Left hindlimb (tissue), 1 donor: ENCODE measurements at places on chromosomes 11 and 22.

DNA sequence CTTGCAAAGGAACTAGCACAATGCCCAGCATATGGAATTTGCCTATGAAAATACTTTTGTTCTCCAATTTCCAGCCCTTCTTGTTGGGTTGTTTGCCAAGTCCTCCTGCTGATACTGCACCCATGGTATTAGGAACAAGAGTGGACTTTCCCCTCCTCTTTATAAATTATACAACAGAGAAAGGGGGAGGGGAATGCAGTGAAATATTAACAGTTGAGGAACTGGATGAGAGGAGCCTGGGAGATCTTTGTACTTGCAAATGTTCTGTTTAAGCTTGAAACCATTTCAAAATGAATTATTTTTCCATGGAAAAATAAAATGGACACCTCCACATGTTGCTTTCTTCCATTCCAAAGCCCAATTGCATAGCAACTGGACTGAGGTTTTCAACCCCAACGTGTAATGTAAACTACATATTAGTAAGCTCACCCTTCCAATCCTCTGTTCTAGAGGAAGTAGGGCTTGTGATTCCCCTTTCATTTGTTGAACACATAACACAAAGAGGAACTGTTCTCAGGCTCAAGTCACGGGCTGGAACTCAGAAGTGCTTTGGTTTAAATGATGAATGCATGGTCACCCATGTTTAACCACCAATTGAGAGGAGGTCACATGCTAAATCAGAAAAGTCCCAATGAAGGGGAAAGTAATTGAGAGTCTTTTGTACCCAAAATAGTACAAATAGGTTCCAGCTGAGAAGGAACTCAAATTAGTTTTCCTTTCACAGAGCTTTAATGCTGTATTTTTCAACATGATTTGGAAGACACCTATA is 66.2 kb upstream of the ZC3H12C start:
- DNase-seq = no peak

DNA sequence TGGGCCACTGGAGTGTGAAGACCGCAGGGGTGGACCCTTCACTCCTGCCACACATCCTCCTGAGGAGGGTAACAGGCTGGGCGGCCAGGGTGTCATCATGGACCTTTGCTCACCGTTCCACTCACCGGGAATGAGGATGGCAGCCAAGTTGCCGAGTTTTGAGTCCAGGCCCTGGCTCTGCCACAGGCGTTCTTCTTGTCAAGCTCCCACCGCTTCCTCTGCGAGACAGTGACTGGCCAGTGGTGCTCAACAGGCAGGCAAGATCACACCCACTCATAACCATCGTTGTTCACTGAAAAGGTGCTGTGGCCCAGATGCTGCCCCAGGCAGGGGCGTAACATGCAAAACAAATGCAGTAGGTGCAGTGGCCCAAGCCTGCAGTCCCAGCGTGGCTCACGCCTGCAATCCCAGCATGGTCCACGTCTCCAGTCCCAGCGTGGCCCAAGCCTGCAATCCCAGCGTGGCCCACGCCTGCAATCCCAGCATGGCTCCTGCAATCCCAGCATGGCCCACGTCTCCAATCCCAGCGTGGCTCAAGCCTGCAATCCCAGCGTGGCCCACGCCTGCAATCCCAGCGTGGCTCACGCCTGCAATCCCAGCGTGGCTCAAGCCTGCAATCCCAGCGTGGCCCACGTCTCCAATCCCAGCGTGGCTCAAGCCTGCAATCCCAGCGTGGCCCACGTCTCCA is 5.0 kb upstream of the PANX2 start:
- DNase-seq = no peak

DNA sequence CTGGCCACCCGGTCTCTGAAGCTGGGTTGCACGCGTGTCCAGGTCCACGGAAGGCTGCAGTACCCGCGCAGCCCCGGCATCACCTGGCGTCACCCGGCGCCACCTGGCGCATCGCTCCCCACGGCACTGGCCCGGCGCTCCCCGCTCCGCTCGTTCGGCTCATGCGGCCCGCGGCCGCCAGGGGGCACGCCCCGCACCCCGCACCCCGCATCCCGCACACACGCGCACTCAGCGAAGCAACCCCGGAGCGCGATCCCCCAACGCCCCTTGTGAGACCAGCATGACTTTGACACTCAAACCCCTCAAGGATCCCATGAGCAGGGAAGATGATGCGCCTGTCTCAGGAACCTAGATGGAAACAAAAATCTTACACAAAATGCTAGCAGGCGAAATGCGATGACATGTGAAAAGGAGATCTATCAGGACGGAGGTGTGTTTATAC is 11.9 kb downstream of the B3GNT6 start:
- no peak for DNase-seq

DNA sequence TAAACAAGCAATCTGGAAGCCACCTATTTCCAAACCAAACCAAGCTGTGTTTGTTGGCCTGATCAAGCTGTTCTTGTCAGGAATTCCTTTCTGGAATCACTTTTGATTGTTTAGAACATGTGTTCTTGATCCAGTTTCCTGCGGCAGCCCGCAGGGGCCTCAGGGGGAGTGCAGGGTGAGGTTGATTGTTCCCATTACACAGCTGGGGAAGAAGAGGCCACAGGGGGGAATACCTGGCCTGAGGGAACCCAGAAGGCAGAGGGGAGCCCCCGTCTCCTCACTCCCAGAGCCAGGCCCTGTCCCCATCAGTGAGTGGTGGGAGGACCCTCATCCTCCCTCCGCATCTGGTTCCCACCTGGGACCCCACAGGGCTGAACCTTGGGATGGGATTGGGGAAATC is 4.2 kb downstream of the MRGPRD start:
- DNase-seq = no peak

DNA sequence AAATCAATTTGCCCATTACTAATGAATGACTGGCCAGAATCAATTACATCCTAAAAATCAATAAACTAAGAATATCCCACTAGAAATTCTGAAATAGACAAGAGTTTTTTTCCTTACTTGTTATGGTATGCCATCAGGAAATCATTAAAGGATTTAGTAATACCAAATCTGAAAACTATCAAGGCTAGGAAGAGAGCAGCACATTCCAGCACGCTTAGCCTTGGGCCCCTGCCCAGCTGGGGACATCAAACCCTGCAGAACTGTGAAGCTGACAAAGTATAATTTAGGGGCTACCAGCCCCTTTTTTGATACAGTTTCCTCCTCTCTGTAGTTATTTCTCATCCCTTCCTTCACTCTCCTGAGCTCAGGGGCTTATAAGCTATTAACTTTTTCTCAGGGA is 247.8 kb upstream of the ZC3H12C start:
- DNase-seq = peak; percentile 61

GRCh38 chr11:212150-213100 is 4.9 kb downstream of the RIC8A start:
- DNase-seq = no peak

DNA sequence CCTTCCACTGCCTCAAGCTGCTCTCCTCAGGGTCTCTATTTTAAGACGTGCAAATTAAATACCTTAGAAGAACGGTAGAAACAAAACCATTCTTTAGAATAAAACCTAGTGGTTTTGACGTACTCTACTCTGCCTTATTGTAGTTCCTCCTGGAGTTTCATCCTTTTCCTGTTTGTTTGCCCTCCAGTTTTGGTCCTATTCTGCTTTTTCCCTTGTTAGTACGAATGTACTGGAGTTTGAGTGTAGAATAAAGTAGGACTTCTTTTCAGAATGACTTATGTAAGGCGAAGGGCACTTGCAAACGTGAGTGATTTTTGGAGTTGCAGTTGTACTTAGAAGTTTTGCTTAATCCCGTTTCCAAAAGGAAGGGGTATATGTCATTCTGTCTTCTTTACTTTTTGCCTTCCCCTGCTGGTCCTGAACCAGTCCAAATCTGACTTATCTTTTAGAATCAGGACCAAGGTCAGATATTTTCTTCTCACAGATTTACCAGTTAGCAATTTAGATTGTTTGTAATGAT is 1.4 kb downstream of the SIK2 start:
- DNase-seq = no peak

DNA sequence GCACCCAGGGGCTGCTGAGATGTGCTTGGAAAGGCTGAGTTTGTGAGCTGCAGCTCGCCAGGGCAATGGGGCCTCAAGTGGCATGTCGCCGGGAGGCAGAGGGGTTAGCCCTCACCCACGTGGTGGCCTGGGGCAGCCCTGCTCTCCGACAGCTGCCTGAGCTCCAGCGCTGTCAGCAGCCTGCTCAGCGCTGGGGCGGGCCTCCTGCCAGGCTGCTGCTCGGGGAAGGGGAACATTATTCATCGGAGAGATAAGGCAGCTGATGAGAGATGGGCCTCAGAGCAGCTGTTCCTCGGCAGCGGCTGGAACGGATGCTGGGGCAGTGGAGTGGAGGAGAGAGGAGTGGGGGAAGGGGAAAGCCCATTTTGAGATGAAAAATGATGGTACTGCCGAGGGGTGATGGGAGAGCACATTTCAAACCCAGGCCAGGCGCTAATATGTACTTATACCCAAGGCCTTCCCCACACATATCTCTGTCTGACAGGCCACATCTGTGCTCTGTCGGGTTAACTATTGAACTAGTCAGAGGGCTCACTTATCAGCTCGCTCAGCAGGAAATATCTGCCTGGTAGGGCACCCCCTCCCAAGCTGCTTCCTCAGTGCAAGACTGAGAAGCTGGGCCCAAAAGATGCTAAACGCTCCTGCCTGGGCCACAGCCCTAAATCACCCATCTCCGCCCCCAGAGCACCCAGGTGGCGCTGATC is 79.5 kb downstream of the TIMP3 start:
- peak; percentile 80 for DNase-seq

DNA sequence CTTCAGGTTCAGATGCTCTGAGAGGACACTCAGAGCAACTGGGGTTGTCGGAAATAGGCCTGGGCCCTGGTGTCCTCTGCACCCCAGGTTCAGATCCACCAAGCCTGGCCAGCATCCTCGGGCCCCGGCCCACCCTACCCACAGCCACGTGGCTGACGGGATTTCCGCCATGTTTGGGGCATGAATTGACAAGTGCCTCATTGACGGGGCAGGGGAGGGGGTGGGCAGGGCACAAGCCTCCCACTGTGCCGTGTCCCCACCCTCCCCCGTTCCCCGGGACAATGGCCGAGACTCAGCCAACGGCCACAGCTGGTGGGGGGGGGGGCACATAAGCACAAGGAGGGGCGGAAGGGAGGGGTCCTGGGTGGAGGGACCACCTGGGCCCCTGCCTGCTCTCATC is 8.5 kb downstream of the MYRF start:
- no peak for DNase-seq

DNA sequence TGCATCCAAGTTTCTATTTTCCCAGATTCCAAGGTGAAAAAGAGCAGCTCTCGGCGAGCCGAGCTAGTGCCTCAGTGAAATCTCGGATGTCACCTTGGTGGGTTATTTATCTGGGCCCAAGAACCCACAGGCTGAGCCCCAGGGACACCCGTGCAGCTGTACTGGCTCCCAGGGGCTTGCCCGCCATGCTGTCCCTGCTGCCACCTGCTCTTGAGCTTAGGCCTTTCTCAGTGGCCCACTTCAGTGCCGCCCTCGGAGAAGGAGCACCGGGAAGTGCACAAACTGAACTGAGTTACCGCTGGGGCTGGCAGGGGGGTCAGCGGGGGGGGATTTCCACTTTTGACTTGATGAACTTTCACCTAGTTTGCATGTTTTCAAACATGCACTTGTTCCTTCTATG is 27.9 kb downstream of the CPT1A start:
- no peak for DNase-seq

DNA sequence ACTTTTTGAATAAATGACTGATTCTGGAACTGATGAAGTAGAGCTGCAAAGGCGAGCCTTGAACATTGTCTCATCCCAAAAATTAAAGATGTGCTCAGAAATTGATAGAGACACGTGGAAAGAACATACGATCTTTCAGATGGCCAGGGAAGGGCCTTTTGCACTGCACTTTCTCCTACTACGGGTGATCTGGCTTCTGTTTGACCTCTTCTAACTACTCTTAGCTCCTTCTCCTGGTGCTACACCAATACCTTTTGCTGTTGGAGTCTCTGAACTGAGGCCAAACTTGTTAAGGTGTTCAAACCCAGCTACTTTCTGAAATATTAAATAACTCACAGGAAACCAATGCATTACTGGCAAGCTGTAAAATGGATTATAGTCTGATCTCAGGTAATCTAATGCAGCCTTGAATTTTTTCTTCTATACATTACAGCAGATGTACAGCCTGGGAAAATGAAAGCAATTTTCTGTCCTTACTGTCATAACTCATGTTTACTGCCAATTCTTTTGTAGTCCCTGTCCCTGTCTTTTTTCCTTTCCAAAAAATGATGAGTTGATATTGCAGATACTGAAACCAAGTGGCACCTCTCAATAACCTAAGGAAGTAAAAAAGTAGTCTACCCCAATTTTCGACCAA is 1086.1 kb upstream of the CNTN5 start:
- DNase-seq = no peak

- DNase-seq = no peak
These were observed 8.0 kb upstream of the TOLLIP start for GRCh38 chr11:1317432-1317831.

DNA sequence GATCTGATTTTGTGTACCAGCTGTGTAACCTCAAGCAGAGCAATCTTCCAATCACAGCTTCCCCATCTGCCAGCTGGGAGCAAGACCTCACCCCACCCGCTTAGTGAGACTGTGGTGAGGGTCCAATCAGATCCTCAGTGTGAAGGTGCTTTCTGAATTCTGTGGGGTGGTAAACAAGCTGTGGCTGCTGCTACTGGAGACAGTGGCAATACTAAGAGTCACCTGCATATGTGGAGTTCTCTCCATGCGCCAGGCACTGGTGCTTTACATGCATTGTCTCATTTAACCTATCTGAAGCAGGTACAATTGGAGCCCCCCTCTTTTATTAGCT is 50.4 kb downstream of the CWC15 start:
- DNase-seq = no peak

DNA sequence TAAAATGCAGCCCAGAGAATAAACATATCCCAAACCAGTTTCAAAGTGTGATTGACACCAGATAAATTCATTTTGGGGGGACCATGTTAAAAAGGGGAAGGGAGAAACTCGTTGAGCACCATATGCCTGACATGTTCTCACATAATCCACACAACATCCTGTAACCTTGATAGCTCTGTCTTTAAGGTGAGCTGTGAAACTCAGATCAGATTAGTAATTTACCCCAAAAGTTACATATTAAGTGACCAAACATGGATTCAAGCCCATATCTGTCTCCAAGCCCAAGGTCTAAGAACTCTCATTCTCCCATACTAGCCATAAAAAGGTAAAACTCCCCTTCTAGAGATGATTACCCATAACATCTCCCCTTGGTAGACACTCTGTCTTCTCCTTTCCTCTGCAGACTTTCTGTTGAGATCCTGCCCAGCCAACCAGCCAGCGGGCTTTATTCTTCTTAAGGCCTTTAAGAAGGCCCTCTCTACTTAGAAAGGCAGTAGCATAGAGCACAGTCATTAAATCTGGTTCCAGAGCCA is 150.7 kb downstream of the CCDC34 start:
- DNase-seq = no peak

DNA sequence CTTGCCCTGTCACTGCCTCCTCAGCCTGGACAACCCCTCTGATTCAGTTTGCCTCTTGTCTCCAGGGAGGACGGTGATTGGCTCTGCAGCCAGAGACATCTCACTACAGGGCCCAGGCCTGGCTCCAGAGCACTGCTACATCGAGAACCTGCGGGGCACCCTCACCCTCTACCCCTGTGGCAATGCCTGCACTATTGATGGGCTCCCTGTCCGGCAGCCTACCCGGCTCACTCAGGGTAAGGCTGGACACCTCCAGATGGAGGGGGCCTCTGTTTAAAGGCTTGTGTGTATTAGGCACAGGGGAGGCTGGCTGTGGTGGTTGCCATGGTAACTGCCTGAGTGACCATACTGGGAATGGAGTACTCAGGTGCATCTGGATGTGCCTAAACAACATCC is 8.6 kb downstream of the PHLDB1 start:
- DNase-seq = no peak

- no peak for DNase-seq
These were observed 22.0 kb downstream of the OVOL1 start for GRCh38 chr11:65808744-65809341.

GRCh38 chr11:67640758-67641337 is 1.3 kb upstream of the TBX10 start:
- no peak for DNase-seq
